ENCODE measurements at places on chromosomes 11 and 22.

- no peak for DNase-seq
These were observed 88.9 kb downstream of the RAB38 start for GRCh38 chr11:88086297-88086696.

GRCh38 chr11:18172666-18173065 is at the start of gene MRGPRX4:
MRGPRX4 (plus strand) TSS chr11:18172837; CDS start chr11:18173257, 420 bp downstream.
- DNase-seq: no peak

DNA sequence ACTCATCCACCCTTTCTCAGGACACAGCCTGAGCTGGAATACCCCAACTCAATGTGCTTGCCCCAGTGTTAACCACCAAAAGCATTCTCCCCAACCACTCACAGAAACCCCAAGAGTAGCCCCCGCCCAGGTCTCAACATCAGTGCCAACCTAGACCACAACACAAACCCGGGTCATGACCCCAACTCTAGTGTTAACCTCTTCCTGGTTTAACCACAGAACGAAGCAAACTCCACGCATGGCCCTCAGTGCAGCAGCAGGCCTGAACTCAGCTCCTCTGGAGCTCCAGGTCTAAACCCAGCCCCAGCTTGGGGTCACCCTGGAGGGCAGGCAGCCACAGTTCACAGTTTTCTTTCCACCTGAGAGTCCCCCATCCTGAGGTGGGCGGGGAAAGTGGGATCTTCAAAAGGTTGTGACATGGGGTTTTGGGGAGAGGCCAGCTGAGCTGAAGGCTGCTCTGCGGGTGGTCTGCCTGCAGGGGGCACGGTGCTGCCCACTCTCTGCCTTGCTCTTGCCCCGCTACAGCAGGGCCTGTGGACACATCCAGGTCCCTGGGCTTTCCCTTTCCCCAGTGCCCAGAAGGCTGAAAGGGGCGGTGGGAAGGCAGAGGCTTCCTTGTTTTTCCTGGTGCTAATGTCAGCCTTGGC is 37.9 kb downstream of the NECTIN1 start:
- no peak for DNase-seq

DNA sequence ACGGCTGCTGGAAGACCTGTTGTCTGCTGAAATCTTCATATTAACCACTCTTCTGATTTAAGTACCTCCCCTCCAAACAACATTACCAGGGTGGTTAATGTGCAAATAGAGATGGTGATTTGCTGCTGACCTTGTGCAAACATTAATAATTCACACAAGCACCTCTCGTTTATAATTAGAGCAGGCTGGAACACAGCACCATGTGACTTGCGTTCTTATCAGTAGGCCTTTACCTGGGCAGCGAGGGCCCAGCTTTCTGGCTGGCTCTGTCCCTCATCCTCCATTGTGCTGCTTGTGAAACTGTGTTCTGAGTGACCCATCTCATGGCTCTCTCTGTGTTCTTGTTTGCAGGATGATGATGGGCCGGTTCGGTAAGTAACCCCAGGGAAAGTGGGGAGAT is 41.0 kb upstream of the PARVG start:
- no peak for DNase-seq

DNA sequence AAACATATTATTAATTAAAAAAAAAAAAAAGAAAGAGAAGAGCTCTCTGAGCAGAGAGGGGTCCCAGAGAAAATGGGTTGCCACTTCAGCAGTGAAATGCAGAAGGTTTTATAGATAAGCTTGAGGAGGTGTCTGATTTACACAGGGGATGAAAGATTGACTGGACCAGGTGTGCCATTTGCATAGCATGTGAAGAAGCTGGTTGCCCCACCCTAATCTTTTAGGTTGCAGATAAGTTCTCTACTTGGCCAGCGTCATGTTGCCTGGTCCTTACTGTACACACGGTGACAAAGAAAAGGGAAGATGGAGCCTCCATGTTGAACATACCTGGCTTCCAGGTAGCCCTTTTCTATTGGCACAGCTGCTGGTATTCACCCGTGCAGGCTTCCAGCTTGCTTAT is 41.4 kb downstream of the MS4A2 start:
- no peak for DNase-seq

GRCh38 chr11:38593649-38594048 is 1995.6 kb upstream of the RAG2 start:
- DNase-seq: no peak

- DNase-seq: no peak
These were observed 44.0 kb downstream of the FDX1 start for GRCh38 chr11:110473706-110474105.

- DNase-seq: no peak
These were observed 152.0 kb upstream of the SYN3 start for GRCh38 chr22:33209930-33210784.

GRCh38 chr11:126229858-126230540 is 18.4 kb downstream of the FAM118B start:
- no peak for DNase-seq
